ENCODE measurements at places on chromosomes 4 and X.

DNA sequence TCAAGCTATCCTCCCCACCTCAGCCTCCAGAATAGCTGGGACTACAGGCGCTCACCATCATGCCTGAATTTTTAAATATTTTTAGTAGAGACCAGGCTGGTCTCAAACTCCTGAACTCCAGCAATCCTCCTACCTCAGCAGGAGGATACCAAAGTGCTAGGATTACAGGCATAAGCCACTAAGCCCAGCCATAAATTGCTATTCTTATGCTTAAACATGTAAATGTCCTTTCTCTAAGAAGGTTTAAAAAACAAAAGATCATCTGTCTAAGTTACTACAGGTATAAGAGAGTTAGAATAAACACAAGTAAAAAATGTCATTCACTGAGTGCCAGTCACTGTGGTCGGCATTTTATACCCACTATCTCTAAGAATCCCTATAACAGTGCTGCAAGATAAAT is 28.3 kb downstream of the PRMT9 start:
- DNase-seq = no peak

DNA sequence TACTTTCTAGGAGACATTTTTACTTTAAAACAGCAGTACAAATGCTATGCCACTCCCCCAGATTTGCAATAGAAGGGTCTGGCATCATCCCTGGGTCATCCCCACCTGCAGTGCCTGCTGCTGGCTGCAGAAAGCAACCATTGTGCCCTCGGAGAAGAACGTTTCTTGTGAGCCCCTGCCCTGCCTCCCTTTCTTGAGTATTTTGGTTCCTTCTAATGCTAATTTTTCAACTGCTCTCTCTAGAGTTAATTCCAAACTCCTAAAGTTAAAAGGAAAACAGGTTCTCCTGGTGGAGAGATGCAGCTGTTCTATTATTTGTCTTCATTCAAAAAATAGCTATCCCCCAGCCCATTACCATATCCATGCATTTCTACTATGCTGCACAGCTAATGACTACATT is 107.1 kb downstream of the IDS start:
- no peak for DNase-seq

GRCh38 chr4:158578476-158578875 is 56.8 kb downstream of the RXFP1 start:
- DNase-seq = no peak

GRCh38 chrX:129653971-129654651 is 645 bp downstream of the APLN start:
- DNase-seq = no peak

GRCh38 chr4:22653752-22654151 is 39.0 kb upstream of the GBA3 start:
- DNase-seq = no peak

DNA sequence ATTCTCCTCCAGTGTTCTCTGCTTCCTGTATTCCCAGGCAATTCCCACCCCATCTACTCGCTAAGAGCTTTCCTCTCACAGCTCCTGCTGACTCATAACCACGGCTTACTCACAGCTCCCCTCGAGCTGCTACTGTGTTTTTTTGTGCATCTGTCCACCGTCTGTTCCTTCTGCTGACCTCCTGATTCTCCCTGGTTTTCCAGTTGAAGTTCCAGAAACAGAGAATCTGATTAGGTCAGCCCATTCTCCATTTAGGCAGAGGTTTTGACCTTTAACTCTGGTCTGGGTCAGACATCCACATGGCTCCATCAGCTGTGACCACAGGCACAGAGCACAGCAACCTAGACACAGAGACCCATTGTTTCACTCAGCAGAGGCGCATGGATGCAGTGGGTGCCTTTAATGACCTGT is 5.5 kb upstream of the SMIM20 start:
- DNase-seq = no peak

GRCh38 chr4:142535009-142535408 is 311.1 kb downstream of the INPP4B start:
- DNase-seq = no peak

DNA sequence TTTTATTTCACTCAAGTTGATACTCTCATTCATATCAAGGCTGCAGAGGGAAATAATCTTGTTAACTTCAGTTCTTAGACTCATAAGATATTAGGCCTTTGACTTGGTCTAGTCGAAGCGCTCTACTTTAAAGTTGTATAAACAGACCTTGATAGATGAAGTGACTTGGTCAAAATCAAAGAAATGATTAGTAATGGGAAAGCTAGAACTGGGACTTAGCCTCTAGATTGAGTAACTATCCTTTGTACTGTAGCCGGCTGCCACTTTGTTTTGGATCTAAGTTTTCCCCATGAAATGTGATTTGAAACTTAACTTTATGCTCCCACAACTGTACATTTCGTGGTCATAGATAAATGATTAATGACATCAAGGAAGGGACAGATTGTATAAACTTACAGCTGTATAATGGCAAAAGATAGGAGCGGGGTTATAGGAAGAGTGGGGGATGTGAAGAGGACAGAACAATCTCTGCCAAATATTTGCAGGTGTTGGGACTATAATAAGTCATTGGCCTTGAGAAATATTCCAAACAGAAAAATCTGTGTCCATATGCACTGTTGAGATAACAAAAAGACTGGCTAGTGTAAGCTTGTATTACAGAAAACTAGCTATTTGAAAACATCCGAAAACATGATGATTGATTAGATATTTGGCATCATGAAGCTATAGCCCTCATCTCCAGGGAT is 17.2 kb downstream of the MID2 start:
- no peak for DNase-seq

DNA sequence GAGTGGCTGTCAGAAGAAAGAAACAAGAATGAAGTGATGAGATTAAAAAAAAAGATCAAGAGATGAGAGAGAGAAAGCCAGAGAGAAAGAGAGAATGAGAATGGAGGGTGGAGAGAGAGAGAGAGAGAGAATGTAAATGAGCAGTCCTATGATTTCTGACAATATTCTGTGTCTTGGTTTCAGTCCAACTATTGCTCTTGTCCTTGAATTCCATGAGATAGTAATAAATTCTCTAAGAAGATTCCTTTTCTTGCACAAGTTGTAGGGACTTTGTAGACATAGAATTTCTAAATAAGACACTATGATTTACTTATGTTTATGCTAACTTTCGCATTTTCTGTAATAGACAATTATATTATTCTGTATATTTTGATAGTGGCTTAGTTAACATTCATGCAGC is 149.6 kb upstream of the CTSO start:
- no peak for DNase-seq

GRCh38 chr4:15868826-15869413 is 69.6 kb downstream of the FGFBP1 start:
- DNase-seq = no peak

- peak; percentile 90 for DNase-seq
These were observed 168.6 kb downstream of the PTTG2 start for GRCh38 chr4:38128478-38129459.

- DNase-seq = no peak
These were observed 559.6 kb upstream of the AMOT start for GRCh38 chrX:113400193-113400704.

DNA sequence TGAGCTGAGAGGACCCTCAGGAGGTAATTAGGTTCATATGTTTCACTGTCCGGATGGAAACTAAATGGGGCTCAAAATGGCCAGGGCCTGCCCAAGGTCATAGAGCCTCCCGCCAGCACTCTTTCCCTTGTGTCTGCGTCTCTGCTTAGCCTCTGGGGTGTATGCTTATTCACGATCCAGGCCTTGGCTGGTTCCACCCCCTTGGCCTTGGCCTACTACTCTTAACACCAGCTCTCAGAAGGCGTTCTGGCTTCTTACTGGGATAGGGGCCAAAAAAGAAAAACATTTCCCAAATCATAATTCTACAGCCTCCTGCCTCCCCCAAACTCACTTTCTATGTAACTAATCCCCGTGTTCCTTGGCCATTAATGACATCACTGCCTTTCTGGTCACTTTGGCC is 68.8 kb downstream of the RTL5 start:
- DNase-seq = no peak
